ENCODE measurements at places on chromosomes 5 and 9.

DNA sequence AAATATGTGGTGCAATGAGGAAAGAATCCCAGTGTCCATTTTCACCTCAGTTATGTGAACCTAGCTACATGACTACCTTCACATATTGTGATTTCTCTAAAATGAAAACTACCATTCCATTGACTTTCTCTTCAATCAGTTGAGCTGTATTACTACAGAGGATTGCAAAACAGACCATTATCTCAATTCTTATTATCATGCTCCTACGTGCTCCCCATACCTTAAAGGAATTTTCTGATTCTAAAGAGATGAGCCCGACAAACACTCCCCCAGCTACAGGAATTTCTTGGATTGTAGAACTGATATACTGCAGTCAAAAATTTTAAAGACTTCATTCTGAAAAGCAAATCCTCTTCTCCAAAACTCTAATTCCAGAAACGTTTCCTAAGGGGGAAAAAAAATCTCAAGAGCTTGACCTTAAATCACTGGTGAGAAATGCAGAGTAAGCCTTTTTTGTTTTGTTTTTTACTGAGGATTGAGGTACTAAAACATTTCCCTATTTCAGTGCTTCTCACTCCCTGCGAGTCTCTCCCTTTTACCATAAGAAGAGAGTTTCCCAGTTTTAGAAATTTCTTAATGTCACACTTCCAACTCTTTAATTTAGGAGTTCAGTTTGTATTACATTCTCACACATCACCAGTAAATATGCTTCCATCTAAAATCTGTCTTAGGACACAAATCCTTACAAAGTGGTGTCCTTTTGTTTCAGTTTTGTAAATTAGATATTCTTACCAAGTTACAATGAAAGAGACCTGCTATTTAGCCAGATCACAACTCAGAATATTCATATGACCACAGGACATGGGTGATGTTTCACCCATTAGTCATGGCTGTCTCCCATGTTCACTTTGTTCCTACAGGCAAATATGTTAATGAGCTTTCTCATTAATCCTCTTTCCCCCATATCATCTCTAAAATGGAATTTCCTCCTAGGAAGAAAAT, 203.8 kb downstream of the TSSK1B start:
- DNase-seq: no peak

DNA sequence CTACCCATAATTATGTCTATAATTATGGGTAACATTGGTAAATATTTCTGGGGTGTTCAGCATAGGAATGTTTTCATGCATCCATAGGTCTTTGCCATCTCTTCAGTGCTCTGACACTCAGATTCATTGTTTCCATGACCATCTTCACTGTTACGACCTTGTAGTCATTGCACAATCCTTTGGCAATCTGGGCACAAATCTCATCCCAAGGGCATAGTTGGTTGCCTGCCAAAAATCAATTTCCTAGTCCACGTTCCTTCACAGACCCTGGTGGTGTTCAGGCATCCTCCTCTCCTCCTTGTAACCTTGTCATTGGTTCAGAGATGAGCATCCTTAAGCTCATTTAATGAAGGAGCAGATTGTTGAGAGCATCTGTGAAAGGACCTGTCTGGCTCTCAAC, 1400.7 kb downstream of the CDH12 start:
- DNase-seq: no peak

DNA sequence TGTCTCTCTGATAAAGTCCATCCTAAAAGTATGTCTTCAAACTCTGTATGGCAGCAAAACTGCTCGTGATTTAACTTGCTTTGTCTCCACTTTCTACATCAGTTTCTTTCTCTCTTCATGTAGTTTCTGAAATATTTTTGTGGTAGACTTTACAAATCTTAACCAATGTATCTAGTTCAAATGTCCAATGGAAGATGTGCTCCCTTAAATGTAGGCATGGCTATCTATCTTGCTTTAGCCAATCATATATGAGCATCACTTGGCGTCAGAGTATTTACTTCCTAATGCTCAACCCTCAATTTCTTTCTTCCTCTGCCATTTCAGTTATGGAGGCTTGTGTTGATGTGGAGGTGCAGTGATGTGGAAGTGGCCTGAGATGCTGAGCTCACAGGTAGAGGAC, 206.1 kb upstream of the ZNF608 start:
- no peak for DNase-seq

GRCh38 chr5:153712946-153713345, 222.5 kb downstream of the GRIA1 start:
- no peak for DNase-seq

GRCh38 chr9:103530934-103531333, 535.8 kb downstream of the CYLC2 start:
- no peak for DNase-seq

DNA sequence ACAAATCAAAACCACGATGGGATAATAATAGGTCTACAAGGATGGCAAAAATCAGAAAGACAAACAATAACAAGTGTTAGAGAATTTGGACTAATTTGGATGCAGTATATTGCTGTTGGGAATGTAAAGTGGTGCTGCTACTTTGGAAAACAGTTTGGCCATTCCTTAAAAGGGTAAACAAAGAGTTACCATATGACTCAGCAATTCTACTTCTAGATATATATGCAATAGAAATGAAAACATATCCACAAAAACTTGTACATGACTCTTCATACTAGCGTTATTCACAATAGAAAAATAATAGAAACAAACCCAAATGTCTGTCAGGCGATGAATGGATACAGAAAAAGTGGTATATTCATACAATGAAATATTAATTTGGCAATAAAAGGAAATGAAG, 58.3 kb downstream of the JAK2 start:
- no peak for DNase-seq

DNA sequence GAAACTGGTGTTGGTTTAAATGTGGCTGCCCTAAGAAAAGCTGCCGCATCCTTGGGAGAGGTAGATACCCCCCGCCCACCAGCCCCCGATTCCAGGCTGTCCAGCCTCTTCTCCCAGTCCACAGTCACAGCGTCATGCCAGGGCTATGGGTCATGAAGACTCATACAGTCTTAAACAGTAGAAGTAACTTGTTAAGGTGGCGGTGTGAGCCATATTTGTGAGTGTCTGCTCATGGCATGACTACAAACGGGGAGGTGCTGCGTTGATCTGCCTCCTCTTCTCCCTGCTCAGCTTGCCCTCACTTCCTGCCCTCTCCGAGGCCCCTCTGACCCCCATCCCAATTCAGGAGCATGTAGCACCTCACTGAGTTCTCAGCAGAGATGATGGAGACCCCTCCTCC, 20.8 kb downstream of the FGD3 start:
- DNase-seq: no peak

DNA sequence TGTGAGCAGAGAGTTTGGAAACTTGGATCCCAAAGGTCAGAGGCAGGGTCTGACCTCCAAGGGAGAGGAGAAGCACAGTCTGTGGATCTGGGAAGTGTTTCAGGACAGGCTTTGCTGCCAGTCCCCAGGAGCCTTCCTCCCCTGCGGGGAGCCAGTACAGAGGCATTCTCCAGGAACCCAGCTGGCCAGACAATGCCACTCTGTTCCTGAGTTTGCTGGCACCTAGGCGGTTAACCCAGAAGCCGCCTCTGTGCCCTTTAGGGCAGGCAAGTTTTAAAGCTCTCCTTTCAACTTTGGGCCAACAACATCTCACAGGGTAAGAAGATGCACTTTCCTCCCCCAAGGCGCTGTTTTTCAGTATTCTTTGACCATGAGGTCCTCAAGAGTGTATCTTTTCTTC, 37.0 kb upstream of the FGF1 start:
- DNase-seq: no peak

DNA sequence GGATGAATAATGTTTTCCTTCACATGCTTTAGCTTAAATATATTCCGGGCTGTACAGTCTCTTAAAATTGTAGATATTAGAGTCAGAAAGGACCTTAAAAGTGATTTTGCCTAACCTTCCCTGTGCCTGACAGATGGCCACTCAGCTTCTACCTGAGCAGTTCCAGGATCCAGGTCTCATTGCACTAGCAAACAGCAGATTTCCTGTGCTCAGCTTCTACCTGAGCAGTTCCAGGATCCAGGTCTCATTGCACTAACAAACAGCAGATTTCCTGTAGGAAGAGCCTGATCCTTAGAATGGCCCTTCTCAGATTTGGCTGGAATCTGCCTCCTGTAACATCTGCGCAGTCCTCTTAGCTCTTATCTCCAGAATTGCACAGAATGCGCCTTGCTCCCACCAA, 219.8 kb downstream of the AOPEP start:
- DNase-seq: no peak
